ENCODE measurements at places on chromosomes 6 and 20. TPM values are rescaled to one million over a fixed set of nuclear protein-coding genes. Genes with fewer than 3 reads are reported as not detected.

FOXA2 gene
- not detected for total RNA-seq

COL9A3 gene
- 2.7 TPM for total RNA-seq

ENPP5 gene
- 3.0 TPM for total RNA-seq

LAMA2 gene
- total RNA-seq = 115 TPM

BTN1A1 gene
- total RNA-seq = not detected

KIFC1 gene
- total RNA-seq = 0.97 TPM

ZNF341 gene
- 1.9 TPM for total RNA-seq

VSTM2L gene
- 17.0 TPM for total RNA-seq

TAGAP gene
- 1.1 TPM for total RNA-seq

LY6G6D gene
- total RNA-seq = not detected

PRDM13 gene
- not detected for total RNA-seq

IPCEF1 gene
- 1.3 TPM for total RNA-seq

TRERF1 gene
- total RNA-seq = 1.5 TPM

GRCh38 chr20:4546786-4547185 lies 174.9 kb upstream of the PRND start:
- DNase-seq = no peak

DNA sequence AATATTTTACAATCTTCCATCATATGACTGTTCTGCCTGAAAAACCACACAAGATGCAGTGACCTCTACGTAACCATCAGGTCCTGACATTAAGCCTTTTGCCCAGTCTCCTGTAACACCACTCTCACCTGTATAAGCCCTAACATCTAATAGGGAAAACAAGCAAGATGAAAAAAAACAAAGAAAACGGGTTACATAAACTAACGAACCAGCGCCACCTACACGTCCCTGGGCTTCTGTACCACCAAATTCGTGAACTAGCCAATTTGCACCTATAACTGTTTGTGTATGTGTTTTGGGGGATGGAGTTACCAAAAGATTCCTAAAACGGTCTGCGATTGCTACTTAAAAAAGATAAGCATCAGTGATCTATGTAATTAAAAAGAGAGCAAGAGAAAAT lies 70.2 kb downstream of the BLOC1S5 start:
- DNase-seq = no peak

DNA sequence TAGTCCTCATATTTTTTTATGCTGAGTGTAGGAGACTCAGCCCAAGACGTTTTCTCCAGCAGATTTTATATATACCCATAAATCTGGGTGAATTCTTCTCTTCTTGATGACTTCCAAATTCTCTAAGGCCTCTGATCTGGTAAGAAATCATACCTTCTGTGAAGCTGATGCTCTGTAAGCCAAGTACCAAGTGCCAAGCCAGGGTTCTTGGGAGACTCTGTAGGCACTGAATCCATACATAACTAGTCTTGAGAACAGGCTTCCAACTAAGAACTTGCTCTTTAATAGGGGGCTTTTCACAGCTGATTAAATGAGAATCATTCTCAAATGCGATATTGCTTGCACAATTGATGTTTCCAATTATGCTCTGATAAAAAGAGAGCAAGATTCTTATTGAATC lies 87.6 kb downstream of the PRKN start:
- DNase-seq = no peak

DNA sequence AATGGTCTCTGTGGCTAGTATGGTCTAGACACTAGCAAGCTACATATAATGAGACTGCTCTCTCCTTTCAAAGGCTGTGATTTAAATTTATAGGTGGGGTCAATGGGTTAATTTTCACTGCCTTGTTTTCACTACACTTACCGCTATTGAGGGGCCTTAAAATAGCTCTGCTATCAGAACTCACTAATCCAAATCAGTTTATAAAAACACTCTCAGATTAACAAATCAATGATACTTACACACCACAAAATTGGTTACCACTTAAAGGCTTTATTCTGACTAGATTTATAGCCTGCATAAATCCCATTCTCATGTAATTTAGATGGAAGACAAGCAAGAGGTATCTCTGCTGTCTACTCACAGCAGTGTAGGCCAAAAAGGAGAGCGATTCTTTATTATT lies 313.0 kb upstream of the AGPAT4 start:
- DNase-seq = no peak

DNA sequence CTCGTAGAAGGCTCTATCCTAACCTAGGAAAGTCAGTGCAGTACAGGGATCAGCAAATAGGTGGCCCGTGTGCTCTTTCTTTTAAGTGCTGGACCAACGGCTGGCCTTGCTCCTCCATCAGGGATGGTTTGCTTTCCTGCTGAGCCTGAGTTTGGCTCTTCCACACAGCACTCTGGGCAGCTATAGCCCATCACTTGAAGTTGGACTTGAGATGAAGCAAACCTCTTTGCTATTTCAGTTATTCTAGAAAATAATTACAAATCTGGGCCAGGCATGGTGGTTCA lies 66.9 kb upstream of the KCNK16 start:
- DNase-seq = no peak

DNA sequence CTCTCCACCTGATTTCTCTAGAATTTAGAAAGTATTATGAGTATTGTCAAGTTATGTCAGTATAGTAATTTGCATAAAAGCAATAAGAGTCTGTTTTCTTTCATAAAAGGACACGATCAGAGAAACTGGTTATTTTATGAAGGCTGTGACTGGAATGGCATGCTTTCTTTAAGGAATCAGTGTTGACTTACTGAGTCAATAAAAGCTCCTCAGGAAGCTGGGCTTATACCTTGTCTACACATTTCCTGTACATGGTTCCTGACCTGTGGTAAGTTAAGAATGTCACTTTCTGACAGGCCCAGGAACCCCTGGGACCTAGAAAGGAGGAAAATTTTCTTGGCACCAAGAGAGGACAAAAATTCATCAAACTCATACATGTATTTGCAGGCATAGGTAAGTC lies 1224.0 kb upstream of the ADGRB3 start:
- no peak for DNase-seq

GRCh38 chr6:162798546-162799266 lies 70.9 kb downstream of the PACRG start:
- no peak for DNase-seq

GRCh38 chr6:99151634-99152346 lies 197.7 kb downstream of the FAXC start:
- no peak for DNase-seq

DNA sequence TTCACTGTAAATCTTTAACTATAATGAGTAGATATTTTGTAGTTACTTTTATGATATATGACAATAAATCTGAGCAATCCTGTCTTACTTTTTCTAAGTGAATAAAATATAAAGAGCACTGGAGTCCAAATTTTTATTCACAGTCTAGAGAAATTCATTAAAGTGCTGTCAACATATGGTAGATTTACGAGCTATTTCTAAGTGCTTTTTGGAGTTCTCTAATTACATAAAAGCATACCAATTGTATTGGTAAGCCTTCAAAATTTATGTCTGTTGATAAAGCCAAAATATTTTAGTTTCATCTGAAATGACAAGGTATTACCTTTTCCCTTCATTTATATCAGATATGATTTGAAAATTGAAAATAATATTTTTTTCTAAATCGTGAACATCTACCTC lies 75.4 kb downstream of the MAN1A1 start:
- DNase-seq = no peak

GRCh38 chr6:39273406-39273821 lies 40.8 kb downstream of the KCNK17 start:
- DNase-seq = no peak

GRCh38 chr6:20706238-20706938 lies 172.1 kb downstream of the CDKAL1 start:
- no peak for DNase-seq

GRCh38 chr6:17638212-17638715 lies 38.2 kb downstream of the FAM8A1 start:
- DNase-seq = no peak

DNA sequence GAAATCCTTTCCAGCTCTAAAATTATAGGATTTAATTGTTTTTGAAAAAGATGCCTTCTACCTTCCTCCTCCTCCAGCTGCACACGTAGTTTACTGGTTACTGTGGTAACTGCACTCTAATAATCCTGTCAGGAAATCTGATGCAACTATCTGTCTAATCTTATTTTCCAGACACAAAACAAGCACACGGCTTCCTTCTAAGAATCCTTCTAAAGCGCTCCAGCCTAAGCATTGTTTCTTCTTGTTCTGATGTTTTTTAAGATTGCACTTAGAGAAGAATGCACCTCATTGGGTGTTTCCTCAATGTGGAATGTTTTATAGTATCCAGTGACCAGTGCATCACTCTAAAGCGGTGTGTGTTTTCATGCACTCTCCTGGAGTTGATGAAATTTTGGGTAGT lies 63.6 kb downstream of the CARMIL1 start:
- DNase-seq = no peak

DNA sequence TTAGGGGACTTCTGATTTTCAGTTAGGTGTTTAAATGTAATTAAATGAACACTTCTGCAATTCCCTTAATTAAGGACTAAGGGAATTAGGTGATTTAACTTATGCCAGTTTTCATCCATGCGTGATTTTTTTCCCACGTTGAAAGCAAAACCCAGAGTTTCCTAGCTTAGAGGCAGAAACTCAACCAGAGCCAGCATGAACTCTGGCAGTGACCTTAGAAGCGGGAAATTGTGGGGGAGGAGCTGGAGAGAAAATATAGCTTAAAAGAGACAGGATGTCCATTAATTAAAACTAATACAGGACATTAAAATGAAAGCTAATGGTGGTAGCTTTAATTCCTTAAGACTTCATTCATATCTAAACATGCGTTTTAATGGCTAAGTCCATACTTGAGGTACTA lies 41.6 kb downstream of the IYD start:
- no peak for DNase-seq

GRCh38 chr6:102553214-102553613 lies 1159.7 kb downstream of the GRIK2 start:
- no peak for DNase-seq

DNA sequence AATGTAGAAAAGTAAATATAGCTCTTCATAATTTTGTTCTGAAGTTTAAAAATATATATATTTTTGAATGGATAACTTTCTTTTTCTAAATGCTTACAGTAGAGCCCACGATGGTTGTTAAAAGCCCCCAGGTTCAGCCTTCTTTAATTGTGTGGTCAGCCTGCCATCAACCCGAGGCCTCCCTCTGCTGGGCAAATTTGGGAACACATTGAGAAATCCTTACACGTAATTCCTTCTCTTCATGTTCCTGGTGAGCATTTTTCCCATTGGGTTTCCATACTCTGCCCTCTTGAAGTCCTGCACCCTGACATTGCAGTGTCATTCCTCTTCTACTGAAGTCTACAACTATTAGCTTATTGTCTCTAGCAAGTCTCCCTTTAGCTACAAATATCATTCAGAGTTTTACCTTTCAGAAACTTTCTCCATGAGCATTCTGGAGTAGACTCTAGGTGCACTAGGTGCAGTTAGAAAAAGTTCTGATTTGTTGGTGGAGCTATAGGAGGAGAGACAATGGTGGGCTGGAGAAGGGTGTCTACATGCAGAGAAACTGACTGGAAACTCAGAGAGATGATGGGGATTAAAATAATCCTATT lies 40.6 kb downstream of the TRIM38 start:
- DNase-seq = peak; percentile 48

DNA sequence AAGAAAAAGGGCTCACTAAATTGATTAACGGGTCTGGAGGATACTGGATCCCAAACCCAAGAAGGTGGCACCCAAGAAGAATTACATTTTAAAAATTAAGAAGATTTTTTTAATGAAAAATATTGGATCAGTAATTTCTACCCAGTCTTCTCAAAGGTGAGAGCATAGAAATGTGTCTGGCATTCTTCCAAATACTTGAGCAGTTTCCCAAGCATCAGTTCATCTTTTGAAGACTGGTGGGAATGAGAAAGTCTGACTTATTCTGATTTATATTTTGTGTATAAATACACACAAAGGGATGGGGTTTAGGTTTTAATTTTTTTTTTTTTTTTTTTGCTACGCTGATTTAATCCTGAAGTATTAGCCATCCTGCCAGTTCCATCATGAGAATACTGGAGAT lies 3.3 kb downstream of the MGME1 start:
- DNase-seq = no peak

DNA sequence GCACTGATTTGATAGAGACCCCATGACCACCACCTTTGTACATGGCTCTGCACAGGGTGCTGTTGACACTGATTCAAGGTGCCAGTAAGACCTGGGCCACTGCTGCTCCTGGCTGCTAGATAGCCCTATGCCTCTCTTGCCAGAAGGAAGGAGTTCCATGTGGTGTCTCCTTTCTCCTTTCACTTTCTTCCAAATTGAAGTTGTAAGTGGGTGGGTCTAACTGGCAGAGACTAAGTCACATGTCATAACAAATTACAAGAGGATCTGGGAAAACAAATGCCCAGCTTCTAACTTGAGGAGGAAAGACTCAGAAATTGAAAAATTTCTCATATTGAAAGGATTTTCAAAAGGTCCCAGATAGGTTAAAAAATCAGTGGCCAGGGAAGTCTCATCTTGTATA lies 116.8 kb downstream of the TFAP2B start:
- no peak for DNase-seq

DNA sequence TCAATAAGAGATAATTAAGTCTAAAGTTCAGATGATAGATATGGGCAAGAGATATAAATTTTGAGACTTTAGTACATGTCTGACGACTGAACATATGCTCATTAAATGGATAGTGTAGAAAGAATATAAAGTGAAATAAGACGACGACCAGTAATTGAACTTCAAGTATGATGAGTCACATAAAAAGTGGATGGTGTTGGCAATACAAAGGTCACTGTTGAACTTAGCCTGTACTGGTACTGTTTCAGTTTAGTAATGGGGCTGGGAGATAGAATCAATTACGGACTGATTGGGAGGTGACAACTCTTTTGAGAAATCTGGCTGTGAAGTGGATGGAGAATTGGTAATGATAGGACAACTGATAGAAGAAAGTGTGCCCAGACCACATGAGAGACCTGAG lies 68.1 kb downstream of the IBTK start:
- DNase-seq = no peak

DNA sequence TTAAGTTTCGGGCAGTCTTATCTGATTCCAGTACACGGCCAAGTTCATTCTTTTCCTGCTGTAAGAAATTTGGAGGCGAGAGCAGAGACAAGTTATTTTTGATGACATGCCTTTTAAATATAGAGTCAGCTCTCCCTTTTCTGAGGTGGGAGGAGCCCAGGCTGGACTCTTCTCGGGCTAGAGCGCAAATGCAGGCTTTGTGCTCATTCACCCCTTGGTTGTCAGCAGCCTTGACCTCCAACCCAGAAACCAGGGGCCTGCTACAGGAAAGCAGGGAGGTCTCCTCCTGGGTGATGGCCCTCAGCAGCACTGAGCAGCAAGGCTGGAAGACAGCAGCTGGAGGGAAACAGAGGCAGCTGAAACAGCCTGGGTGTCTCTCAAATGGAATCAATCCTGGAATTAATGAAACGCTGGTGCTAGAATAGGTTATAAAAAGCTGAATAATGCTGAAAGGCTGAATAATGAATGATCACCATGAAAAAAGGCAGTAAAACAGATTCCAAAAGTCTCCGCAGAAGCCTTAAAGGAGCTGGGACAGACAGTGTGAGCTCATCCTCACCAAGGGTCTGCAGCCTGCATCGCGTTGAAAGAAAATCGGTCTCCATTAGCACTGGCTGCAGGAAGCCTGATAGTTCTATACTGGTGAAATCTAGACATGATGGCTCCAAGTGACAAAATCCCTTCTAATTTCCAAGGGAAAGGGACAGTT lies 28.2 kb upstream of the ECI2 start:
- no peak for DNase-seq

GRCh38 chr6:79431537-79431933 lies 105.7 kb downstream of the LCA5 start:
- DNase-seq = no peak

Data from Right ventricle myocardium superior (tissue), 1 donor.